ENCODE measurements at places on chromosomes 4 and X.

- DNase-seq = no peak
Measured at GRCh38 chrX:125778261-125778660, 387.8 kb downstream of the DCAF12L2 start.

DNA sequence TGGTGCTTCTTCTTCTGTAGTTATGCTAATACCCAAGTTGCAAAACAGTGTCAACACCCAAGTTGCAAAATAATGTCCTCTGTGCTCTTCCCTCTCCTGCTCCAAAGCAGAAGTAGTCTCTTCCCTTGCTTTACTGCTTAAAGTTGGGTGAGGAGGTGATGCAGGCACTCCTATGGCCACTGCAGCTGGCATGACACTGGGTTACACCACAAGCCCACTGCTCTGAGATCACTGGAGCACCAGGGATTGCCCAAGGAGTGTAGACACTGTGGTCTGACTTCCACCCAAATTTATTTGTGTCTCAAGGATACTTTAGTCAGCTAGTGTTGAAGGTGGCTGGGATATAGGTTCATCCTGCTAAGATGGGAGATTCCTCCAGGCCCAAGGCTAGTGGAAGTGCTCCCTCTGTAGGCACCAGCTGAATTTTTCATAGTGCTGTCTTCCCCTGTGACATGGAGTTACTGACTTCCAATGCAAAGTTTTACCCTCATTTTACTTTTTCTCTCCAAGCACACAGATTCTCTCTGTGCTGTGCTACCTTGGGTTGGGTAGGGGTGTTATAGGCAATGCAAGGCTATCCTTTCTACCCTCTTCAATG, 196.2 kb upstream of the TENT5D start:
- DNase-seq = no peak

DNA sequence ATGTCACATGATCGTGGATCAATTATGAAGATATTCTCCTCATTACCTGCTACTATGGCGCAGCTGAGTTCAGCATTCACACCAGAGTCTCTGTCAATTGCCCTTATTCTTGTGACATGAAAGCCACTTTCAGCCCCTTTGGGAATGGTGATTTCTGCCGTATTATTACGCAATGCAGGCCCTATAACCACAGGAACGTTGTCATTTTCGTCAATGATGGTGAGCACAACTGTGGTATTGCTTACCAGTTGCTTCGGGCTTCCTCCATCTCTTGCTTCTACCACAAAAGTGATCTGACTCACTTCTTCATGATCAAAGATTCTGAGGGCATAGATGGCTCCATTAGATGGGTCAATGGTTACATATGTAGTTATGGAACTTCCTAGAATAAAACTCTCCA, 2.1 kb downstream of the PCDH18 start:
- DNase-seq = no peak

DNA sequence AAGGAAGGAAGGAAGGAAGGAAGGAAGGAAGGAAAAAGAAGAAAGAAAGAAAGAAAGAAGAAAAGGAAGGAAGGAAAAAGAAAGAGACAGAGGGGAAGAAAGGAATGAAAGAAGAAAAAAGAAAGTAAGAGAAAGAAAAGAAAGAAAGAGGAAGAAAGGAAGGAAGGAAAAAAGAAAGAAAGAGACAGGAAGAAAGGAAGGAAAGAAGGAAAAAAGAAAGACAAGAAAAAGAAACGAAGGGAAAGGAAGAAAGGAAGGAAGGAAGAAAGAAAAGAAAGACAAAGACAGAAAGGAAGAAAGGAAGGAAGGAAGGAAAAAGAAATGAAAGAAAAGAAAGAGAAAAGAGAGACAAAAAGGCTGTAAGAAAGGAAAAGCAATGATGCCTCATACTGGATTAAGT, 101.1 kb upstream of the PPP2R3B start:
- DNase-seq = no peak

DNA sequence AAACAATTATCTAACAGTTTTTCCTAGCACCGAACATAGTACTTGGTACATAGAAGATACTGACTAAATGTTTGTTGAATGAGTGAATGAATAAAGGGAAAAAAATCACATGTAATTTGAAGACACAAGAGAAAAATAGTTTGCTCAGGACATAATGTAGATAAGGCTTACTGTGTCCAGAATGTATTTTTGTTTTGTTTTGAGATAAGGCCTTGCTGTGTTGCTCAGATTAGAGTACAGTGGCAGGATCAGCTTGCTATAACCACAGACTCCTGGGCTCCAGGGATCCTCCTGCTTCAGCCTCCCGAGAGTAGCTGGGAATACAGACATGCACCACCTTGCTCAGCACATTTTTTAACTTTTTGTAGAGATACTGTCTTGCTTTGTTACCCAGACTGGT, 6.5 kb downstream of the FAM199X start:
- DNase-seq = no peak

DNA sequence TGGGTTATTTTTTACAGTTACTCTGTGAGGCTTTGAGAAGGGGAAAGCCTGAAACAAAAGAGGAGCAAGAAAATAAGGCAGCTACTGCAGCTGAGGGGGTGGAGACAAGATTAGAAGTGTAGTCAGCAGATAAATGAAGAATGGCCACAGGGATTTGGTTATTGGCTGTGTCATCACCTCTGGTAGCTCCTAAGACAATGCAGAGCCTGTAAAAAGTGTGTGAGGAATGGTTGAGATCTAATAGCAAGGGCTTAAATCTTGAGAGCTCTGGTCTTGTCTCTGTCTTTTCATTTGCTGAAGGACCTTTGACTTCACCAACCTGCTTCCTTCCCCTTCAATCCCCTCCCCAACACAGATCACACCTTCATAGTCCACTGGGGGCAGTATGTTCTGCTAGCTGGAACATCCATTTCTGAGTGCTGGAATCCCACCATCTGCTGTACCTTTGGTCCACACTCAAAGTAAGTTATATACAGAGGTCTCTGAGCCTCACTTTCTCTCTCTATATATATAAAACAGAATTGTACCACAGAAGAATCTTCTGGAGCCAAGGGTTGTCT, 213.7 kb upstream of the ZIC3 start:
- DNase-seq = no peak

DNA sequence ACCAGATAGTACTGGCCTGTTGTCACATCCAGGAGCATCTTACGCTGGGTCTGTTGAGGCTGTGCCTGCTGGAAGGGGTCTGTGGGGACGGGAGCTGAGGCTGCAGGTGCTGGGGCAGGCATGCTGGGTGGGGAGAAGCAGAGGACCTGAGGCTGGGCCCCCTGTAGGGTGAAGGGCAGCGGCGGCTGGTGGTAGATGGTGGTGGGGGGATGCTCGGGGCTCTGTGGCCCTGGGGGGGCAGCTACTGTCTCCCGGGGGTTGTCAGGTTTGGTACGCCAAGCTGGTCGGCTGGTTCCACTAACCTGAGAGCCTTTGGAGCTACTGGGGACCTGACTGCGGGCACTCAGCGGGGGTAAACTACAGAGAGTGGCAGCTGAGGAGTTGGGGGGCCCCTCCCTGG, 7.8 kb downstream of the C4orf54 start:
- DNase-seq = no peak
